ENCODE measurements at places on chromosomes 7 and 10.

DNA sequence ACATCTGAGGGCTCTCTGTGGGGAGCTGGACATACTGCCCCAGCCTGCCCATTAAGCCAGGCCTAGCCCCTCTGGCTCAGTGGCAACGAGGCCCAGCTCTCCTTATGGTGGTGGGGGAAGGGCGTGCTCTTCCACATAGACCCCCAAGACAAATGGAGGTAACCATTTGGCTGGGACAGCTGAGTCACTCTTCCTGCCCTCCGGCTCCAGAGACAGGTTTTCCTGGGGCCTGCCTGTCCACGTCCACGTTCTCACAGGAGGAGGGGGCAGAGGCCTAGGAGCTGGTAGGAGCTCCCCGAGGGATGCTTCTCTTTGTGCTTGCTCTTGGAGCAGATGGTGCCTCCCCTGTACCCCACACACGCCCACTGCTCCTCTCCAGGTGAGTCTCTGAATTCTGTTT is 33.5 kb downstream of the TSPAN15 start:
- DNase-seq: no peak

DNA sequence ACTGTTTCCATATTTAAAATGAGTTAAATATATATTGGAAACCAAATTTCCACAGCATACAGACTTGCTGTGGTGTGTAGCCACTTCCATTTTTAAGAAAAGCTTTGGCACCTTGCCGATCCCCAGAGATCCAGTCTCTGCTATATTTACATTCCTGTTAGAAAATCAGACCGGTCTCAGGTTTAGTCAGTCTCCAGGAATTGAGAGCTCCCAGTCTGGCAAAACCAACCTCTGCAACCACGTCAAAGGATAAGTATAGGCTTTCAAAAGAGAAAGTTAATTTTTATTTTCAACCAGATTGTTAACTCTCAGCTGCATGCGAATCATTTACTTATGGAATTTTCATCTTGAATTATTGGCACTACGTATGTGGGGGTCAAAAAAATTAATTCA is 28.2 kb downstream of the PUS7 start:
- no peak for DNase-seq

- no peak for DNase-seq
Measured at GRCh38 chr7:41431671-41432070, 271.2 kb downstream of the INHBA start.

DNA sequence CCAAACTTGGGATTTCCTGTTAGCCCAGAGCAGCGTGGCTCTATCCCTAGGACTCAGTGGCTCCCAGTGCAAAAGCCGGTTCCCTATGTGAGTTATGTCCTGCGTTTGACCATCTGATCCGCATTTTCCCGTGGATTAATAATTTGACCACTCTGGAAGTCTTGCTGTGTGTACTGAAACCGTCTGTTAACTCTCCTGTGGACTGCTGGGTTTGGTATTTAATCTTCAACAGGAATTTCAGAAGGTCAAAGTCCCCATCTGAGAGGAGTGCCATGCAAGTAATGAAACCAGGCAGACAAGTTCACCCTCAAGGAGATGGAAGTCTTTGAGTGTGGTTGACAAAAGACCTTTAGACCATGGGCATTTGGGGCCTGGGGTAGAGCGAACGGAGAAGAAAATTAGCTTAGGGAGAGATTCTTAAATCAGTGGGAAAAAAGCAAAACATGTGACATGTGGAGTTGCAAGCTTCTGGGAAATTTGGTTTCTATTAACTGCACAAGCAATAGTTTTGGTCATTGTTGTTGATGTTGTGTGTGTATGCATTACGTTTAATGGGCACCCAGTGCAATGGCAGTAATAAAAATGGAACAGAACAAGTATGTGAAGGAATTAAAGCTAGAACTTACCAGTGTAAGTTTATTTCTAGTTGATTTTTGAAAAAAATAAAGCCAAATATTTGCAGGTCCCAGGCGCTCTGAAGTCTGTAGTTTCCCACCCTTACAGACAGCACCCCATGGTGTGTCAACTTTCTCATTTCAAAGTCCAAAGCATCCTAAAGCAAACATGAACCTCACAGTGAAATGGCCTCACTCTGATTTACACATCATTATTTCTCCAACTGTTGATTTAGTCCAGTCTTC is 38.2 kb downstream of the LYZL1 start:
- no peak for DNase-seq

- no peak for DNase-seq
Measured at GRCh38 chr7:30545791-30546555, 41.3 kb upstream of the GGCT start.

- no peak for DNase-seq
Measured at GRCh38 chr7:22727714-22728035, 675 bp downstream of the IL6 start.

DNA sequence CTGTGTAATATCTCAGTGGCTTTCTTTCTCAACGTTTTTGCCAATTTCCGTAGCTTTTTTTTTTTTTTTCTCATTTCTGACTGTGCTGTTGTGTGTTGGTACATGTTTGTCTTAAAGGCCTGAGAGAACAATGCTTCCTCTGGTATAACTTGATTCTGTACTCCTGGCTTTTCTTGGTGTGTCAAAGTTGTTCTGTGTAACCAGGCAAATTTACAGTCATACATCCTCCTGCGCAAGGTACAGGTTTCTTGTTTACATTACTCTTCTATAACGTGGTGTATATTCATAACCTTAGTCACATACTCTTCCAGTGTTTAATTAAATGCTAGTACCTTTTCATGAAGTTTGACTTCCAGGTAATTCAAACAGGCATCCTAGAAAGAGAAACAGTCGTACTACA is 8.3 kb upstream of the ARHGAP12 start:
- no peak for DNase-seq

- DNase-seq: no peak
Measured at GRCh38 chr10:57222603-57223002, 861.5 kb upstream of the ZWINT start.

- no peak for DNase-seq
Measured at GRCh38 chr10:49444349-49444748, 48.5 kb upstream of the DRGX start.

- no peak for DNase-seq
Measured at GRCh38 chr10:34743814-34744213, 71.3 kb downstream of the PARD3 start.

- no peak for DNase-seq
Measured at GRCh38 chr7:127997226-127997922, 33.9 kb downstream of the LRRC4 start.

- no peak for DNase-seq
Measured at GRCh38 chr7:153543232-153543631, 509.0 kb upstream of the DPP6 start.

DNA sequence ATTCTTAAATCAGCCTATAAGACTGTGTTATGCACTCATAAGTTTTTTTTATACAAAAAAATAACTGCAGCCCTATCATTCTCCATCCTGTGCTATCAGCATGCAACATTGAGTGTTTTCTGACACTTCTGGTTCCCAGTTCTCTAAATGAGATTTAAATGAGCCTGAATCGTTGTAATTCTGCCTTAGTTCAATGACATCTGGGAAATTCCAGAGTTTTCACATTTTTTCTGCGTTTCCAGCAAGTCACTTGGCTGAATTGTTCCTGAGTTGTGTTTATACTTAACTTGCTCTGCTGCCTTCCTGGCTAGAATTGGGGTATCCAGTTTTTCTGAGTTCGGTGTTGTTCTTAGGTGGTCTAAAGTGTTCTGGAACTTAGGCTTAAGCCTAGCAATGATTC is 636.1 kb upstream of the FZD8 start:
- DNase-seq: no peak

DNA sequence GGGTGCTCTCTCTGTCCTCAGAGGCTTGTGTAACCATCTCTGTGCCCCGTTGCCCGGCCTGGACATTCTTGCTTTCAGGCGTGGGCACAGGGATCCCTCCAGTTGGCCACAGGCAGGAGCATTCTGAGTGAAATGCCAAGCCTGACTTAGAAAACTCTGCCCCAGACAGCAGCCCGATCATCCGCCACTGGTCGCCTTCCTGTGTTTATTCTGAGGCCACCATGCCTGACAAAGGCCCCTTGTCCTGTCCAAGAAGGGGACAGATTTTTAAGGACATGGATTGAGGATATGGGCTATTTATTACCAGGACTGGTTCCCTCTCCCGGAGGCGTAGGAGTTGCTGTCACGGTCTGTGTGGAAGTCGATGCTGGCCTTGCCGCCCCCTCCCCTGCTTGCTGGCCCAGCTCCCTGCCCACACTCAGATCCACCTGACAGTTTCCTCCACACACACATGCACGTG is 54.3 kb downstream of the SPOCK2 start:
- no peak for DNase-seq

DNA sequence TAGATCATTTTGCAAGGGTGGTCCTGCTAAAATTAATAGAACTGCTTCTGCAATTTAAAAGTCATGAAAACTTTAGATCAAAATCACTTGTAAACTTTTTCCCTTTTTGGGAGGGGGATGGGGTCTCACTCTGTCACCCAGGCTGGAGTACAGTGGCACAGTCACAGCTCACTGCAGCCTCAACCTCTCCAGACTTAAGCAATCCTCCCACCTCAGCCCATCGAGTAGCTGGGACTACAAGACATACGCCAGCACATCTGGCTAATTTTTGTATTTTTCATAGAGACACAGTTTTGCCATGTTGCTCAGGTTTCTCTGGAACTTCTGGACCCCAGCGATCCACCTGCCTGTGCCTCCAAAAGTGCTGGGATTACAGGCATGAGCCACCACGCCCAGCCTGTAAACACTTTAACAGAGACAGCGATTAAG is 79.7 kb downstream of the LRRC17 start:
- no peak for DNase-seq

DNA sequence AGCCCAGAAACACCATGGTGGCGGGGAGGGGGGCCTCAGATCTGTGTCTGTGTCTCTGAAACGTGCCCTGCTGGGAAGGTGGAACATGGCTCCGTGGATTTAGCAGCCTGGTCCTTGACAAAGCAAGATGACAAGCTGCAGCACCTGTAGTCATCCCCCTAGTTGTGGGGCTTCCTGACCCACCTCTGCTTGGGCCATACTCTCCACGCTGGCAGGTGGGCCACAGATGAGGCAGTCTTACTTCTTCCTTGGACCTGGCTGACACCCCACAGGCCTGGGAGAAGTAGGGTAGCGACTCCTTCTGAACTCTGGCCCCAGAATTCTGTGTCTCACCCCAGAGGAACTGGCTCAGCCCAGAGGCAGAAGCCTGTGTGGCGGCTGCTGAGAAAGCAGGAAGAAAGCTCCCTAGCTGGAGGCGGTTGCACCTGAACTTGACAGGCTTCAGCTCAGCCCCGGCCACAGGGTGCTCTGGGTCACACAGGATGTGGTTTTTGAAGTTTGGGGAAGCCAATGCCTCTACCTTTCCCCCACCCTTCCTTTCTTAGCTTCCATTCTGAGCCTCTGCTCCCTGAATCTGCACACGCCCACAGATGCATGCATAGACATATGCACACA is 113.9 kb downstream of the ABLIM1 start:
- DNase-seq: peak; percentile 74

GRCh38 chr7:102304668-102305067 is 18.0 kb downstream of the SH2B2 start:
- DNase-seq: no peak

- peak; percentile 18 for DNase-seq
Measured at GRCh38 chr10:132397671-132398565, 918 bp downstream of the PWWP2B start.

- no peak for DNase-seq
Measured at GRCh38 chr7:20190560-20191390, 26.4 kb downstream of the MACC1 start.

DNA sequence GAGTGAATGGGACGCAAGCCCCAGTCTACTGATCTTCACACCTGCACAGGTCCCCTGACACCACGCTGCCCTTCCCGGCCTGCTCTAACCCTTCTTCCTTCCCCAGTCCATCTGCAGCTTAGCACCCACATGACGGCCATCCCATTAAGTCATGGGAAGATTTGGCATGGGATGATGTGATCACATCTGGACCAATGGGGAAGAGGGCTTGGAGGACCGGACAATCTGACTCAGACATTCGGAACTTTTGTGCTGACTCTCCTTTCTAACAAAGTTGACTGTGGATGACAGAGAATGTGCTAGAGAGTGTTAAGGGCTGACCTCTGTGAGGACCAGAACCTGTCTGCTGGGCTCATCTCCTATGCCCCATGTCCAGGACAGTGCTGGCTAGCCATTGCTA is 15.6 kb downstream of the CXCL12 start:
- DNase-seq: no peak

GRCh38 chr10:101558671-101559595 is 29.1 kb downstream of the POLL start:
- DNase-seq: no peak

DNA sequence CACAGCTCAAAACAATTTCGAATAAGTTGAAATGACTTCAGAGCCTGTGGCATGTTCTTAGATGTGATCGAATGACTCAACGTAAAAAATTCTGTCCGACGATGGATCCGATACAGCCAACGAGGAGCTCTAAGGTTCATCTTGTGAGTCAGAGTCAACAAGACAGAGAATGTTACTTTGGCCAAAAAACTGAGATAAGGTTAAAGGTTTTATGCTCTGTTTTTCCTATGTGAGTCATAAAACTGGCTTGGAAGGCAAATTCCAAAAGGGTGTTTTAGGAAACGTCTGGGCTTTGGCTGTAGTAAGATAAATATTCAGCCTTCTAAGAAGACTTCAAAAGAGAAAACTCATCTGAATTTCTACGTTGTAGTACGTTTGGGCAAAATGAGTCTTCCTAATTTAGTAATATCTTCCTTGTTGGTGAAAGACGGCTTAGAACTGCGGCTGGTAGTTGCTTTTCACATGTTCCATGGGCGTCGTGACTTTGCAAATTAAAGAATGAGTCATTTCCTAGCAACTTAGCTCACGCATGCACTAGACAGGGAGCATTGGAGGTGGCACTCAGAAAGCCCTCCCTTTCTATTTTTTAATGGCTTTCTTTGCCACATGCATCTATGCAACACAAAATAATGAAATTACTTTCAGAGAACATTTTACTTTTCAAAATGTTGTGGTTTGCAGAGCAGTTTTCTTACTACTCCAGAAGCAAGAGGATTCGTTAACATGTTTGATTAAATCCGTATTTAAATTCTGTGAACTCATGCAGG is 28.2 kb downstream of the PFKP start:
- peak; percentile 50 for DNase-seq

GRCh38 chr7:81776948-81777630 is 7.2 kb upstream of the HGF start:
- no peak for DNase-seq

- no peak for DNase-seq
Measured at GRCh38 chr7:105585850-105586500, 4.7 kb upstream of the EFCAB10 start.

- DNase-seq: no peak
Measured at GRCh38 chr7:132049462-132050304, 493.3 kb upstream of the PODXL start.

GRCh38 chr7:156791241-156791640 is 101.7 kb downstream of the LMBR1 start:
- no peak for DNase-seq

GRCh38 chr10:29033311-29033940 is 255.4 kb upstream of the LYZL1 start:
- no peak for DNase-seq

DNA sequence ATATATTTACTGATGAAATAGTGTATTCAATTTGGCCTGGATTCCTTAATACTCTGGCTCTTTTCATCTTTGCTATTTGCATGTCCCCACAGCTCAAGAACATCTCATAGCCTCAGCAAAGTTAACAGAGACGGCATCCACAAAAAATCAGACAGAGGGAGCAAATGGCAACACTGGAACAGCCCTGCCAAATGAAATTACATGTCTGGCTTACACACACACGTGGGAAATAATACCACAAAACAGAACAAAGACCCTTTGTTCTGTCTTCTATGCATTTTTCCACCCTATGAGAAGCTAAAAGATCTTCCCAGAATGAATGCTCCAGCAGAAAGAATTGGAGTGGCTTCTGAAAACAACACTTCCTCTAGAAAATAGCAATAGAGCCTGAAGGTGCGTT is 139.5 kb downstream of the ALOX5 start:
- DNase-seq: no peak

GRCh38 chr10:71749396-71749795 is 23.9 kb downstream of the VSIR start:
- DNase-seq: no peak

Data from KG1 (cell line).